ENCODE measurements at places on chromosomes 12 and 14. TPM values are rescaled to one million over a fixed set of nuclear protein-coding genes. Genes with fewer than 3 reads are reported as not detected.
A peak's percentile ranks its signal among the peaks of the same experiment; 100 is the strongest.

DNA sequence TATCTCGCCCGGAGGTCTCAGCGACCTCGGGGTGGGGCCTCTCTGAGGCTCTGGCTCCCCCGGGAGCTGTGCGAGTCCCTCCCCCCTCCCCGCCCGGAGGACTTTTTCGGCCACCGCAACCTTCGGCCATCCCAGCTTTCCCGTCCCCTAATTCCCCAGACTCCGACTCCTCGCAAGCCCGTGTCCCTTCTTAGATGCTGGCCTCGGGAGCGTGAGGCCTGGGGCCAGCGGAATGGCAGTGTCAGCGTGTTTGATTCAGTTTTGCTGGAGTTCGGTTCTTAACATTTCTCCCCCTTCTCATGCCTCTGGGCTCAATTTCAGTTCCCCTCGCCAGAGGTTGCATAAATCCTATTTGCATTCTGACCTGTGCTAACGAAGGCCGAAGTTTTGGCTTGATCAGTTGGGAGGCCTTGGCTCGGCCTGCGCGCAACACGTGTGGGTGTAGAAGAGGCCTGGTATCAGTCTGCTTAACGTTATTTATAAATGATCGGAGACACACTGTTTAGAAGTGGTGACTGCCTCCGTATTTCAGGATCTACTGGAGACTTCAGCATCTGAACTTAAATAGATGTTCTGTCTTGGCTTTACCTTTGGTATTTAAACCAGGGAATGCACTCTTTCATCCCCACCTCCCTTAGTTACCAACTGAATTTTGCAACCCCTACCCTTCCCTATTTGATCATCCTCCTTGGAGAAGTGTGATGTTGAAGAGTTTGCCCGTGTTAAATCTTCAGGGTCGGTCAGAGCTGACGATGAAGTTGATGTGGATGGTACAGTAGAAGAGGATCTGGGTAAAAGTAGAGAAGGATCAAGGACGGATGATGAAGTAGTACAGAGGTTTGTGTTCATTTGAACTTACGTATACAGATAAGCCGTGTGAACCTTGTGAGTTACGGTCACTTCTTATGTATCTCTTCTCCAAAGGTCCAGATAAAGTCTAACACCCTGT lies 851 bp downstream of the HSP90B1 start:
- DNase-seq, result peak; percentile 31

DNA sequence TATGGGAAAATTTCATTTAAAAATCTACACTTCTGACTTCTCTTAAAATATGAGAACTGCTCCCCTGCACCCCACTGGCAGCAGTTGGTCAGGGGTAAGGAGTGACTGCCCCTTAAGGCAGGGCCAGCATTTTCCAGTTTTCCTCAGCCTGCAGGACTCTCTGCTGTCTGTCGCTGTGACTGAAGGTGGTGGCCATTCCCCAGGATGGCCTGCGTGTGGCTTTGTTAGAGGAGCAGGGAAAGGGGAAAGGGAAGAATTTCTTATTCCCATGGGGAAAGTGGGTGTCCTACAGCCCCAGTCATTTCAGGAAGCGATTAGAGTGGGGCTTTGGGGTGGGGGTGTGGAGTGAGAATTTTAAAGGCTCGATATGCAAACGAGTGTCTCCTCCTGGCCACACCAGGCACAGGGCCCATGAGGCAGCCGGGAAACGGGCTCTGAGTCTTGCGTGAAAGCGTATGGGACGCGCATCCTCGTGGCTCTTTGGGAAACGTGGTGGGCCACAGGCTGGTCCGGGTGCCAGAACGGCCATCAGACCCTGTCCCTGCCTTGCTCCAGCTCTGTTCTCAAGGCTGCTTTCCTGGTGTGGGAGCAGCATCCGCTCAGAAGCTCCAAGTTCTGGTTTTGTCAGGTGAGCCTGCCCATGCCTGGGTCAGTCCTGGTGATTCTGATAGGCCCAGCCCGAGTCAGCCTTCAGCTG lies 23.5 kb downstream of the ADGRD1 start:
- no peak for DNase-seq

DNA sequence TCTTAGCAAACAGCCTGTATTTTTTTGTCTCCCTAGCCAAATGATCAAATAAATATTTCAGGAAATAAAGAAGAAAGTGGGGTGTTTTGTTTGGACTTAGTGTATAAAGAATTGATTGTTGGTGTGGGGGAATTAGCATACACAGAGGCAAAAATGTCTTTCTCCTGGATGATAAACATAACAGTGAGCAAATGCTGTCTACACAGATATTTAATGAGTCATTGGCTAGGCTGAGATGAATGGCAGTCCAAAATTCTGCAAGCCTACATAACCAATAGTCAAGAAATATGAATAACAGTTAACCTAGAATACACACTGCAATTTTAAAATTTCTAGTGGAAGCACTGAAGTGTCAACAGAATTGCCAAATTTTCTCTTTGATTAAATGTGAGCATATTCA lies 35.8 kb downstream of the MYF5 start:
- no peak for DNase-seq

- DNase-seq, result no peak
Observed at GRCh38 chr12:74319886-74320285, 217.7 kb upstream of the ATXN7L3B start.

DNA sequence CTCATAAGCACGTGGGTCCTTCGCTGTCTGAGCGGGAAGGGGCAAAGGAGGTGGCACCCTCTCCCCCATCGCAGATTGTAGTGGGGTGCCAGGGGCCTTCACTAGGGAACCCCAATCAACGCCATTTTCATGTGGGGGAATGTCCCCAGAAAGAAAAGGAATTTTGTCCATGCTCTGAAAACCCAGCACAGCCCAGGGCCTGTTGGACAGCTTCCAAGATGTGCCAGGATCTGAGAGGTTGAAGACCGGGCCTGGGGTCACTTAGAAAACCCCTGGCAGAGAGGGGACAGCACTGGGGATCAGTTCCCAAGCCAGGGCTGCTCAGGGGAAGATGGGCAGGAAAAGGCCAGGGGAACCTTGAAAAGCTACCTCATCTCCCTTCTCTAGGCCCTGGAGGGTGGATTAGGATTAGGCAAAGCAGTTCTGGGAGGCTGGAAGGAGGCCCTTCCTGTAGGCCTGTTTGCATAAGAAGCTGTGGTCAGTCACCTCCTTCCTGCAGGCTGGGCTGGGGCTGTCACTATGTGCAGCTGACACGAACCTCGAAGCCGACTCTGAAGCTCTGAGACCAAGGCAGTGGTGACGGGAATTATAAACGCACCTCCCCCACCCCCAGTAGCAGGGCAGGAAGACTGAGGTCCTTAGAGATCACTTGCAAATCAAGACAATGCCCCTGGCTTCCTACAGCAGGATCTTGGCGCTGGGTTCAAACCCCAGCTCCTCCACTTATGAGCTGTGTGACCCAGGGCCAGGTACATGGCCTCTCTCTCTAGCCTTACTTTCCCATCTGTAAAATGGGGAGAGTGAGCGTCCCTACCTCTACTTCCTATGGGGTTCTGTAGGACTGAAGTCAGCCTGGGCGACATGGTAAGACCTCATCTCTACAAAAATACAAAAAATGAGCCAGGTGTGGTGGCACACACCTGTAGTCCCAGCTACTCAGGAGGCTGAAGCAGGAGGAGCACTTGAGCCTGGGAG lies 29.0 kb downstream of the TESC start:
- DNase-seq, result no peak

GRCh38 chr12:15763328-15763727 lies 25.9 kb downstream of the EPS8 start:
- no peak for DNase-seq

GRCh38 chr14:102063109-102063807 lies 23.6 kb downstream of the HSP90AA1 start:
- peak; percentile 82 for DNase-seq

GRCh38 chr12:12366701-12367481 lies 10.0 kb downstream of the BORCS5 start:
- no peak for DNase-seq

The HOXC12 gene
- not detected for total RNA-seq

The ACSS3 gene
- total RNA-seq, result 2.6 TPM

The TAS2R30 gene
- total RNA-seq, result not detected

The RND1 gene
- not detected for total RNA-seq
